Natural killer cell (primary cell): ENCODE measurements at places on chromosomes 2 and 18.

- no peaks in the 10 kb centered on the region for H3K27me3 ChIP-seq
- H3K4me1 ChIP-seq = no peaks in the 10 kb centered on the region
- H3K27ac ChIP-seq = no peak overlapping the region
- H3K4me3 ChIP-seq = no peak overlapping the region
- DNase-seq = no peak
These were observed 200.3 kb downstream of the PDE11A start for GRCh38 chr2:177872286-177872685.

DNA sequence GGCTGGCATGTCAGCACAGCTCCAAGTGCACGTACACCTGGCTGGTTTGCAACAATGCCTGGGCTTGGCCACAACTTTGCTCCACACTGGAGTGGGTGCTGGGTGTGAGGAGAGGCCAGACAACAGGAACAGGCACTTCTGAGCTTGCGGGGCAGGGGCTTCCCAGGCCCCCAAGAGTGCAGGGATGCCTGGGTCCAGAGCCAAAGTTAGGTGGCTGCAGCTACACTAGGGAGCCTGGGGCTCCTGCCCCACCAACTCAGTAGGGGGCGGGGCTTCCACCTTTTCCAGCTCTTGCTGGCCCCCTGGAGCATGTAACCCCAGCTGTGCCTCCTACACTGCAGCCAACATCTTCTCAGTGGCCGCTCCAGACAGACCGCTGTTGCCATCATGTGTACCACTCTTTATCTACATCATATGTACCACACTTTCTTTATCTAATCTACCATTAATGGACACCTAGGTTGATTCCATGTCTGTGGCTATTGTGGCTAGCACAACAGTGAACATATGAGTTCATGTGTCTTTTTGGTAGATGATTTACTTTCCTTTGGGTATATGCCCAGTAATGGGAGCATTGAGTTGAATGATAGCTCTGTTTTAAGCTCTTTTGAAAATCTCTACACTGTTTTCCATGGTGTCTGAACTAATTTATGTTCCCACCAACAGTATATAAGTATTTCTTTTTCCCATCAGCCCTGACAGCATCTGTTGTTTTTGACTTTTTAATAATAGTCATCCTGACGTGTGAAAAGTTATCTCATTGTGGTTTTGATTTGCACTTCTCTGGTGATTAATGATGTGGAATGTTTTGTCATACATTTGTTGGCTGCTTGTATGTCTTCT lies 87.9 kb downstream of the ZNF804A start:
- no peaks in the 10 kb centered on the region for H3K36me3 ChIP-seq
- no peak overlapping the region for H3K27ac ChIP-seq
- no peaks in the 10 kb centered on the region for H3K4me1 ChIP-seq
- H3K4me3 ChIP-seq = no peak overlapping the region
- H3K27me3 ChIP-seq = no peaks in the 10 kb centered on the region

DNA sequence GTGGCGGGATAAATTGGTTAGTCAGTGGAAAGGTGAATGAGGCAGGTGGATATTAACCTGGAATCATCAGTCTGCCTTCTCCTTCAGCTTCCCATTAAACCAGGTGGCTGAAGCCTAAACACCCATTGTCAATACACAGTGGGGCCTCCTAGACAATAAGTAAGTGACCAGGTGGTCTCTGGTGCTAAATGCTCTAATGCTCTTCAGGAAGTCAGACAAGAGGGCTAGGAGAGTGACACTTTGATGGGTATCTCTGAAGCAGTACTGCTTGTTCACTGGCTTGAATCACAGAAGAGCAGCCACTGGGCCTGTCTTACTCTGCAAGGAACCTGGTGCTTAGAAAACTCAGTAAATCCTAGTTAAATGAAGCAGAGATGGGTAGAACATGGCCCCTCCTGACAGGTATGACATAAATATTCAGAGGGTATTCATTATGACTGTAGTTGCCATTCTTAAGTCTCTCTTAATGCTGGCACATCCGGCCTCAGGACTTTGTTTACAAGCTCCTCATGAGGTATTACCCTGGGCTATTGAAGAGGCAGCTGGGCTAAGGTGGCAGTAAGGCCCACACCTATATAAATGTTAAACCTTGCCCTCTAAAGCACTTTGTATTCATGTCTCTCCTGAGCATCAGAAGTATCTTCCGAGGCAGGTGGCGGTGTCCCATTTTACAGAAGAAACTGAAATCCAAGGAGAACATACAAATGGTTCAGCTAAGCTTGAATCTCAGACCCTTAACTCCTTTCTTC lies 104.9 kb downstream of the NCK2 start:
- no peak for DNase-seq
- H3K27me3 ChIP-seq = no peaks in the 10 kb centered on the region
- H3K4me1 ChIP-seq = peaks cover 3% of the 10 kb centered on the region
- H3K27ac ChIP-seq = no peak overlapping the region
- no peak overlapping the region for H3K4me3 ChIP-seq

- peaks cover 28% of the 10 kb centered on the region for H3K4me1 ChIP-seq
- H3K27me3 ChIP-seq = no peaks in the 10 kb centered on the region
- peaks cover 2% of the 10 kb centered on the region for H3K36me3 ChIP-seq
- H3K27ac ChIP-seq = no peak overlapping the region
- DNase-seq = no peak
- H3K4me3 ChIP-seq = no peak overlapping the region
These were observed 66.6 kb upstream of the WIPF1 start for GRCh38 chr2:174664084-174664759.

GRCh38 chr2:226726546-226726945 lies 73.1 kb downstream of the IRS1 start:
- no peak overlapping the region for H3K4me3 ChIP-seq
- no peak overlapping the region for H3K27ac ChIP-seq
- no peaks in the 10 kb centered on the region for H3K4me1 ChIP-seq
- H3K27me3 ChIP-seq = peaks cover 2% of the 10 kb centered on the region
- DNase-seq = no peak

GRCh38 chr2:187924293-187924692 lies 367.4 kb upstream of the GULP1 start:
- H3K4me1 ChIP-seq = no peaks in the 10 kb centered on the region
- DNase-seq = no peak
- no peak overlapping the region for H3K27ac ChIP-seq
- H3K36me3 ChIP-seq = no peaks in the 10 kb centered on the region
